HT1080 (cell line): ENCODE measurements at places on chromosomes 5 and 9. TPM values are rescaled to one million over a fixed set of nuclear protein-coding genes. Genes with fewer than 3 reads are reported as not detected.

The HCN1 gene
- total RNA-seq: not detected in 2 replicates

The PRDM9 gene
- not detected in 2 replicates for total RNA-seq

The TERT gene
- total RNA-seq: 9.0 and 10.5 TPM in 2 replicates

The TEX48 gene
- total RNA-seq: 0.96 TPM in 1 of 2 replicates, not detected in the other

The NEUROG1 gene
- not detected in 2 replicates for total RNA-seq
